ENCODE measurements at places on chromosomes 2 and 18. TPM values are rescaled to one million over a fixed set of nuclear protein-coding genes. Genes with fewer than 3 reads are reported as not detected.

DNA sequence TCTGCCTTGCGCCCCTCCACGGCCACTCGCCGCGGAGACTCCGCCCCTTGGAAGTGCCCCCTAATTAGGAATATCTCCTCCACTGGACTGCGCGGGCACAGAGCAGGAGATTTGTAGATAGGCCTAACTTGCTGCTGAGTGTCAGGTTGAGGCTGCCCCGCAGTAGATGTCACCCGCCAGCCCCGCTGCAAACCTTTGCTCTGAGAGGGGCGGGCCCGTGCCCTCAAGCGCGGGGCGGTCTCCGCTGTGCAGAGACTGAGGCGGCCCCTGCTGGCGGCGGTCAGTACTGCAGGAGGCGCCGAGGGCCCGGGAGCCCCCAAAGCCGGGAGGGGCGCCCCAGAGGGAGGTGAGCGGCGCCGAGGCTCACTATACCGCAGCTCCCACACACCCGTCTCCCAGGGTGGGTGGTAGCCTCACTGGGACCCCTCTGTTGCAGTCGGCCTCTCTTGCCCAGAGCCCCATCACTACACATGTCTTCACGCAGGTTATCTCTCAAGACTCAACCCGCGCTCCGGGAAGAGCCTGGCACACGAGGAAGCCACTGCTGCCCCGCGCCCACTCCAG is 2.9 kb upstream of the NEURL3 start:
- H3K4me1 ChIP-seq: peaks cover 11% of the 10 kb centered on the region
- H3K27ac ChIP-seq: no peak overlapping the region
- H3K27me3 ChIP-seq: no peaks in the 10 kb centered on the region
- no peak overlapping the region for H3K4me3 ChIP-seq

- peaks cover 64% of the 10 kb centered on the region for H3K36me3 ChIP-seq
- H3K4me1 ChIP-seq: peaks cover 54% of the 10 kb centered on the region
- DNase-seq: no peak
- H3K27ac ChIP-seq: no peak overlapping the region
These were observed 137.6 kb downstream of the NCK2 start for GRCh38 chr2:105882341-105882740.

GRCh38 chr2:234887195-234887594 is 64.6 kb upstream of the SH3BP4 start:
- DNase-seq: no peak
- H3K27ac ChIP-seq: no peak overlapping the region
- H3K27me3 ChIP-seq: peaks cover 2% of the 10 kb centered on the region
- H3K4me3 ChIP-seq: no peak overlapping the region
- no peaks in the 10 kb centered on the region for H3K4me1 ChIP-seq
- no peaks in the 10 kb centered on the region for H3K36me3 ChIP-seq

DNA sequence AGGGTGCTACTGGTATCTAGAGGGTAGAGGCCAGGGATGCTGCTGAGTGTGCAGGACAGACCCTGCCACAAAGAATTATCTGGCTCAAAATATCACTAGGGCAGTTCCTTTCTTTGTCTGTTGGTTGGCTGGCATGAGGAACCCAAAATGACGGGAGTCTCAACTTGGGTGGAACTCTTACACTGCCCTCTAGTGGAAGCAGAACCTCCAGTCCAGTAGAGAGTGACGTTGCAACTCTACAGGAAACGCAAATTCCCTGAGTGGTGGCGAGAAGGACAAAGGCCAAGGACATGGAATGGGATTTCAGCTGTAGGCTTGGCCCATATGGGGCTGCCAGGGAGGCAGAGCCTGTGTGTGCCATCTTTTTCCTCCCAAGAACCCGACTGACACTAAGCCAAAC is 47.1 kb downstream of the COPS8 start:
- no peak for DNase-seq
- H3K27ac ChIP-seq: no peak overlapping the region
- H3K4me3 ChIP-seq: no peak overlapping the region

DNA sequence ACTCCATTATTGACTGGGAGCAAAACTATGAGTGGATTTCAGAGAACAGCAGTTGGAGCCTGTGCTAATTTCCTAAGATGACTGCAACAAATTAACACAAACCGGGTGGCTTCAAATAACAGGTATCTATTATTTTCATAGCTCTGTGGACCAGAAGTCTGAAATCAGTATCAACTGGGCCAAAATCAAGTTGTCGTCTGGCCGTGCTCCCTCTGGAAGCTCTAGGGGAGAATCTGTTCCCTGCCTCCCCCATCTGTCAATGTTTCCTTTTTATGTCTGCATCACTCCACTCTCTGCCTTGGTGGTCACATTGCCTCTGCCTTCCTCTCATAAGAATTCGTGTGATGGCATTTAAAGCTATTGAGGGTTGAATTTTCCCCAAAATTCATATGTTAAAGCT is 269.8 kb downstream of the TMX3 start:
- H3K4me1 ChIP-seq: no peaks in the 10 kb centered on the region
- DNase-seq: no peak
- no peak overlapping the region for H3K27ac ChIP-seq
- no peak overlapping the region for H3K4me3 ChIP-seq
- H3K36me3 ChIP-seq: no peaks in the 10 kb centered on the region

DNA sequence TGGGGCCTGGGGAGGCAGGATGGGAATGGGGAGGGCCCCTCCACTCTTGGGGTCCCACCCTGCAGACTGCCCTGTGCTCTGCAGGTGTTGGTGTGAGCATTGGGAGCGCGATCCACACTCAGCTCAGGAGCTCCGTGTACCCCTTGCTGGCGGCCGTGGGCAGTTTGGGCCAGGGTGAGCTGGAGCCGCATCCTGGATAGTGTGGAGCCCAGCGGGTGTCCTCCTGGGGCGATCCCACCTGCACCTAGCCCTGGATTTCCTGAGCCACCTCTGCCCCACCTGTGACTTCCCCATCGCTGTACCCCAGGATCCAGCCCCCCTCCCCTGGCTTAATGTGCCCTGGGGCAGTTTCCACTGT is 2.6 kb downstream of the PROM2 start:
- no peaks in the 10 kb centered on the region for H3K4me1 ChIP-seq
- DNase-seq: no peak
- H3K27ac ChIP-seq: no peak overlapping the region
- H3K27me3 ChIP-seq: no peaks in the 10 kb centered on the region
- H3K4me3 ChIP-seq: no peak overlapping the region

GRCh38 chr2:174465327-174465726 is 21.5 kb downstream of the GPR155 start:
- no peak for DNase-seq
- no peaks in the 10 kb centered on the region for H3K27me3 ChIP-seq
- no peak overlapping the region for H3K27ac ChIP-seq
- H3K4me1 ChIP-seq: no peaks in the 10 kb centered on the region
- H3K4me3 ChIP-seq: no peak overlapping the region
- H3K36me3 ChIP-seq: peaks cover 29% of the 10 kb centered on the region

DNA sequence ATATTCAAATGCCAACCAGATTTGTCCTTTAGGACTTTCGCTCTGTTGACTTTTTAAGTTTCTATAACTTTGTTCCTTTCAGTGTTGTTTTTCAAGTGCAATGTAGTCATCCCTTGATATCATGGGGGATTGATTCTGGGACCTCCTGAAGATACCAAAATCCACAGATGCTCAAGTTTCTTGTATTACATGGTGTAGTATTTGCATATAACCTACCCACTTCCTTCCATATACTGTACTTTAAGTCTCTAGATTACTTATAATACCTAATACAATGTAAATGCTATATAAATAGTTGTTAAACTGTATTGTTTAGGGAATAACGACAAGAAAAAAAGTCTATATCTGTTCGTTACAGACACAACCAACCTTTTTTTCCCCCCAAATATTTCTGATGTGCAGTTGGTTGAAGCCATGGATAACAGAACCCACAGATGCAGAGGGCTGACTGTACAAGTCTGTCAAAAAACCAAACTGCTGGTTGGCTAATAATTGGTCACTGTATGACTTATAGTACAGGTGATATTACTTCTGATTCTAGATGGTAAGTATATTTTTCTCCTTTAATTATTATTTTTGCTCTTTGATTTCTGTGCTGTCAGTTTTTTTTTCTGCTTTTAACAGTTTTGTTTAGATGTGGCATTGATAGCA is 201.7 kb upstream of the STON1 start:
- H3K36me3 ChIP-seq: no peaks in the 10 kb centered on the region
- peak overlapping the region; percentile 22 for H3K4me3 ChIP-seq
- H3K4me1 ChIP-seq: peaks cover 74% of the 10 kb centered on the region
- DNase-seq: no peak

GRCh38 chr2:193523662-193524061 is 1328.9 kb upstream of the TMEFF2 start:
- no peaks in the 10 kb centered on the region for H3K27me3 ChIP-seq
- H3K36me3 ChIP-seq: no peaks in the 10 kb centered on the region
- no peak overlapping the region for H3K27ac ChIP-seq
- no peaks in the 10 kb centered on the region for H3K4me1 ChIP-seq

DNA sequence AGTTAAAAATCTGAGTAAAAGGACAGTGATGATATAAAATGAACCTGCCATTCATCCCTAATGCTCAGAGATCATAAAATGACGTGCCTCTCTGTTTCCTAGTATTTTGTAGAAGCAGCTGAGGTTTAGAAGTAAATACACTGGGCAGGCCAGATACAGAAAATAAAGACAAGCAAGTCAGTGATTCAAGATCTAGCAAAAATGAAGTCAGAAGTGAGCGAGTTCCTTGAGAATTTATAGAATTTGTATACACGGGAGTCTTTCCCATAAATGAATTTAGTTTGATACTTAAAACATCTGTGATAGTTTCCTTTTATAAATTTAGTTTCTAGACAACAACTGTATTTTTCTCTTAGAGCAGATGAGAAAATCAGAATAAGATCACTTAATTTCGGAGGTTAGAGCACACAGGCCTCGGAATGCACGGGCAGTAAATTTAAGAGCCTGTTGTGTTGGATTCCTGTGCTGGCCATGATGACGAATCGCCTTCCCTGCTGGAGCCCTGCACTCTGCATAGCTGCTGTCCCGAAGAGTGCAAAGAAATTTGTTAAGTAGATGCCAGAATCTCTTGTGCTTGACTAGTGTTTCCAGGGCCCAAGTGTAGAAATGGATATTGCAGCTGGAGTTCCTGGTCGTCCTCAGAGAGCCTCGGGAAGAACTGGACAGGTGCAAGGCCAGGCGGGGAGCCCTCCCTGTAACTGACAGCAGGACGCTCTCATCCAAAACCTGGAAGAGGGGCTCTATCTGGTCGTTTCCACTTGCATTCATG is 83.7 kb upstream of the RBM44 start:
- no peaks in the 10 kb centered on the region for H3K27me3 ChIP-seq
- H3K4me1 ChIP-seq: peaks cover 10% of the 10 kb centered on the region
- H3K4me3 ChIP-seq: no peak overlapping the region
- H3K27ac ChIP-seq: no peak overlapping the region
- no peak for DNase-seq
- peaks cover 40% of the 10 kb centered on the region for H3K36me3 ChIP-seq

DNA sequence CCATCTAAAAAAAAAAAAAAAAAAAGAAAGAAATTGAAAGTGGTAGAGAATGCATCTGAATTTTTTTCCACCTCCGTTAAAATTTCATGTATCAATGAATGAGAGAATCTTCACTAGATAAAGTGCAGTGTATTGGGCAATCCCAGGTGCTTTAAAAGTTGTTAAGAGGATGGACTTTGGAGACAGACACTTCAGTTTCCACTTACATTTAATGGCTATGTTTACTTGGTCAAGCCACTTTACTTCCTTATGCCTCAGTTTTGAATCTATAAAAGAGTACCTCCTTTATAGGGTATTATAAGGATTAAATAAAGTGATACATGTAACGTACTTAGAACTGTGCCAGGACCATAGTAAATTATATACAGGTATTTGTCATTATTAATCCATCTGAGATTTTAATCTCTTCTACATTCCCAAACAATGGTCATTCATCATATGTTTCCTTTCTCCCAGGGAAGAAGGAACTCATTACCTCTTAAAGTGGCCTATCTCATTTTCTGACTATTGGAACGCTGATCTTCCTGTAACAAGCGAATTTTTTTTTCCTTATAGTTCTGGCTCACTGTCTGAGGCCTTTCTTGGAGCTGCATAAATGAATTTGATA is 29.1 kb upstream of the TANK start:
- H3K27ac ChIP-seq: no peak overlapping the region
- no peaks in the 10 kb centered on the region for H3K36me3 ChIP-seq
- no peak for DNase-seq
- no peaks in the 10 kb centered on the region for H3K27me3 ChIP-seq
- peaks cover 9% of the 10 kb centered on the region for H3K4me1 ChIP-seq

DNA sequence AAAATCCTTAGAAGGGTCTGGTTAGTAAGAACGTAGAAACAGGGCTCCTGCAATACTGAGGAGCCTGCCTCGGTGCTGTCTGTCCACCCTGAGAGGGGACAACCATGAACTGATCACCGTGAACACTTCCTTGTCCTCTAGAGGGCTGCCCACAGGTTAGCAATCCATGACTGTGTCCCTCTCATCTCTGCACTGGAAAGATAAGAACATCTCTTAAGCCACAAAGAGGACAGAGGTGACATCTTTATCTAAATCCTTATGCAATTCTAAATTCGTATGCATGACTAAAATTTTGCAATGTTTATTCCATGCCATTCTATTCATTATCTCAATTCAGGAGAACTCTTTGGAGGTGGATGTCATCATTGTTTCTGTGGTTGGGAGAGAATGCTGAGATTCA is 12.8 kb downstream of the EFR3B start:
- peaks cover 4% of the 10 kb centered on the region for H3K27me3 ChIP-seq
- no peaks in the 10 kb centered on the region for H3K4me1 ChIP-seq
- no peaks in the 10 kb centered on the region for H3K36me3 ChIP-seq
- DNase-seq: no peak
- H3K4me3 ChIP-seq: no peak overlapping the region
- no peak overlapping the region for H3K27ac ChIP-seq

- no peaks in the 10 kb centered on the region for H3K27me3 ChIP-seq
- no peak overlapping the region for H3K4me3 ChIP-seq
- H3K36me3 ChIP-seq: no peaks in the 10 kb centered on the region
- no peak for DNase-seq
- H3K4me1 ChIP-seq: no peaks in the 10 kb centered on the region
These were observed 232.2 kb downstream of the TTC32 start for GRCh38 chr2:19669559-19669958.

DNA sequence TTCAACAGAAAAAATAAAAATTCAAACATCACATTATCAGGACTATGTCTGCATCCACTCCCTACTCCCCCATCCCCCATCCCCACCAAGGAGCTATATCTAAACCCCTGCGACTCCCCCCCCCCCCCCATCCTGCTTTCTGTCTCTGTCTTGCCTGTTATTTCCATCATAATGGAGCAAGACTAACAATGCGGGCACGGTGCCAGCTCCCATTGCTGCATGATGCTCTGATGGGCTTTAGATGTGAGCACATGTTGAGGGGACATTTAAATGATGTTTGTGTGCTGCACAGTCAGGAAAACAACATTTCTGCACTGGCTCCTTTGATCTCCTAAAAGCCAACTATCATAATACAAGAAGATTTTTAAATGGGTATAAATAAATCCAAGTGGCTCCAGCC is 644.2 kb upstream of the SETBP1 start:
- no peak overlapping the region for H3K27ac ChIP-seq
- no peaks in the 10 kb centered on the region for H3K4me1 ChIP-seq
- H3K36me3 ChIP-seq: no peaks in the 10 kb centered on the region
- DNase-seq: no peak
- no peaks in the 10 kb centered on the region for H3K27me3 ChIP-seq
- H3K4me3 ChIP-seq: no peak overlapping the region

GRCh38 chr2:29166242-29167039 is 51.2 kb downstream of the CLIP4 start:
- no peaks in the 10 kb centered on the region for H3K27me3 ChIP-seq
- DNase-seq: no peak
- no peak overlapping the region for H3K4me3 ChIP-seq
- no peak overlapping the region for H3K27ac ChIP-seq
- no peaks in the 10 kb centered on the region for H3K4me1 ChIP-seq

The MARCO gene
- total RNA-seq: not detected

The TRIM43 gene
- not detected for total RNA-seq

All from CD4-positive, CD25-positive, alpha-beta regulatory T cell (primary cell).